ENCODE measurements at places on chromosomes 2 and 18.

GRCh38 chr18:27948986-27949385 lies 227.9 kb downstream of the CDH2 start:
- DNase-seq = no peak

DNA sequence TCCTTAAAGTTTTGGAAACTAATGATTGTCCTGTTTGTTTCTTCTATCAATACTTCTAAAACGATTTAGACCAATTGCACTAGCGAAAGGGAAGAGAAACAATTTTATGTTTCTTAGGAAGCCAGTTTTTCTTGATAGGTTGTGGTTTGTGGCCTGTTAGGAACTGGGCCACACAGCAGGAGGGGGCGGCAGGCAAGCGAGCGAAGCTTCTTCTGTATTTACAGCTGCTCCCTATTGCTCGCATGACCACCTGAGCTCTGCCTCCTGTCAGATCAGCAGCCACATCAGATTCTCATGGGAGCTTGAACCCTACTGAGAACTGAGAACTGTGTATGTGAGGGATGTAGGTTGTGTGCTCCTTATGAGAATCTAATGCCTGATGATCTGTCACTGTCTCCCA lies 201.5 kb upstream of the PXDN start:
- DNase-seq = no peak

GRCh38 chr2:229417916-229418315 lies 146.8 kb upstream of the PID1 start:
- no peak for DNase-seq

DNA sequence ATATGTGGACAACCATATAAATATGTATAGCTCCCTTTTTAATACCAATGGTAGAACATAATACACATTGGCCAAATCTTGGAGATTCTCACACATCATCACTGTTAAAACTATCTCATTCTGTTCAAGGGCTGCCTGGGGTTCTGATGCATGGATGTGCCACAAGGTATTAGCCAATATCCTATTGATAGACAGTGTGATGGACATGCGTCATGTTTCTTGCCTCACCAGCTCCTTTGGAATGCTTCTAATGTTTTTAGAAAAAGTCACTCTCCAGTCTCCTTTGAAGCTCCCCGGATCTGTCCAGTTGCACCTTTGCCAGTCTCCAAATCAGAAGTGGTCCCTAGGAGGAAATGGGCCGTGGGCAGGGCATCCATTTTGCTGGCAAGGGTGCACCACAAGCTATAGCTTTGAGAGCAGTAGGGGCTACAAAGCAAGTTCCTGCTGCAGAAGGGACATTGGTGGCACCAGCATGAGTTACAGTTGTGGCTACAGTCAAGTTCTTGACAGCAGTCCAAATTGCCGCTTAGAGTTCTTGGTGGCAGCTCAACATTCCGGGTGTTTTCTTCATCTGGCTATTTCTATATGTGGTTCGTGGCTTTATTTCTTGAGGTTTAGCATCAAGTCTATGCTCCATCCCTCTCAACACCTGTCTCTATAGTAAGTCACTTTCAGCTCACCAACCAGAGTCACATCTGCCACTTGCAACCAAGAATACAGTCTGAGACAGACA lies 25.1 kb upstream of the ATRAID start:
- DNase-seq = no peak

DNA sequence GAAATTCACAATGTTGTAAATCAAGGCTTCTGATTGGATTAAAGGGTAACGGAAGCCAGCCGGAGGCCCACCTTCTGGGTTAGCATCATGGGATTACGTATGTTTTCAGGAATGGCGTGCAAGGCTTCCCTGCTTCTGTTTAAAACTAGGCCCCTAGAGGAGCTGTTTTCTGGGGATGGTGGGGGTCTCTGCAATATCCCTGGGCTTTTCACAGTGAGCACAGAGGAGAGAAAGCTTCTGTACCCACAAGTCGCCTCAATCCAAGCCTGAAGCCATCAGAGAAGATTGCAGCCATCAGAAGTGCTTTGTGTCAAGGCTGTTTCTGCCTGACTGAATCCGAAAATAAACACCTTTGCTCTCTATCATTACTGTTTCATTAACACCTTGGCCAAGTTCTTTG lies 226.9 kb upstream of the SMIM21 start:
- no peak for DNase-seq

DNA sequence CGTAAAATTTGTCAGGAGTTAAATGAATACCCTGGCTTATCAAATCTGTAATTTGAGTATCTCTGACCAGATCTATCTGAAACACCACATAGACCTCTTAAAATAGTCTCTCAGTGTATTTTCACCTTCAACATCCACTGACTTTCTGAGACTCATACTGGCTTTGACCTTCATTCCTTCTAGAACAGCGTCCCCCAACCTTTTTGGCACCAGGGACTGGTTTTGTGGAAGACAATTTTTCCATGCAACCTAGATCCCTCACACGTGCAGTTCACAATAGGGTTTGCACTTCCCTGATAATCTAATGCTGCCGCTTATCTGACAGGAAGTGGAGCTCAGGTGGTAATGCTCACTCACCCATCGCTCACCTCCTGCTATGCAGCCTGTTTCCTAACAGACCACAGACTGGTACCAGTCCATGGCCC lies 3.2 kb downstream of the NBAS start:
- DNase-seq = no peak

DNA sequence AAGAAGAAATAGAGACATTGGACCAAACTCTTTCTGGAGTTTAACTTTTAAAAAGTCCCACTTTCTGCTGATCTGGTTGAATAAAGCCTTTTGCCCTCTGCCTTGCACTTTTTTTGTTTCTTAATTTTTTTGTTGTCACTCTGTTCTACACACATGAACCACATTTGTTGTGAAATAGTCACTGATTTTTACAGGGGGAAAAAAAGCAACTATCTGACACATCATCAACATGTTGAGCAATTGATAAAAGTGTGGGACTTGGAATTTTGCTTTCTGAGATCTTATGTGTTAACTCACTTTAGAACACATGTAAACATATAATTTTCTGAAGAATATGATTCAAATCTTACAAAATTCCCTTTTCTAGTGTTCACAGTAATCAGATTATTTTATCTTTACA lies 414.8 kb upstream of the FIGN start:
- no peak for DNase-seq

DNA sequence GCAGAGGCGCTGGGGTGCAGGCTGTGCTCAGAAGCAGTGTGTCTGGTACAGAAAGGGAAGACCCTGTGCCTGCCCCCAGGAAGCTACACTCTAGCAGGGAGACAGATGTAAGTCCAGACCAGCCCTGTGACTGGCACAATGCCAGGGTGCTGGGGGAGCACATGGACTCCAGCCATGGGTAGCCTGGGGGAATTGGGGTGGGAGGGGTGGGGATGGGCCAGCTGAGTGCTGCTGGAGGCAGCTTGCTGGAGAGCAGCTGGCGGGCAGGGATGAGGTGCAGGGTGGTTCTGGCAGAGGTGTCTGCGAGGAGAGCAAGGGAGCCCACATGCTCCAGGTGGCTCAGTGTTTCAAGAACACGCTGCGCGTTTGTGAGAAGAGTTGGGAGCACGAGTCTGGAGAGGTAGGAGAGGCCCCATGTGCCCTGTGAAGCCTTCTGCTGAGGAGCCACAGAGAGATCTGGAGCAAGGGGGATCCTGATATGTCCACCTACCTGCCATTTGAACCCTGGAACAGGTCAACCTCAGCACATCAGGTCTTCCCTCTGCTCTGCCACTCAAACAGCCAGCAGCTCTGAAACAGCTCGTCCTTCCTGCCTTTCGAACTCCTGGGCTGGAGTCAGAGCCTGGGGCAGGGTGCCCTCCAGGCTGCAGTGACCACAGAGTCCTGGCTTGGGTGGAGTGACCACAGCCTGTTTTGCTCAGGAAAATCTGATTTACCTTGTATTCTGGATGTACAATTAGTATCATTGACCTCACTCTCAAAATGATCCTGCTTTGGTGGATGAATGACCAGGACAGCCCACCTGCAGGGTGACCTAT lies 15.1 kb downstream of the ALLC start:
- no peak for DNase-seq

GRCh38 chr2:42859791-42860190 lies 67.4 kb upstream of the HAAO start:
- no peak for DNase-seq

GRCh38 chr2:145155196-145155595 lies 635.3 kb upstream of the ZEB2 start:
- DNase-seq = no peak

DNA sequence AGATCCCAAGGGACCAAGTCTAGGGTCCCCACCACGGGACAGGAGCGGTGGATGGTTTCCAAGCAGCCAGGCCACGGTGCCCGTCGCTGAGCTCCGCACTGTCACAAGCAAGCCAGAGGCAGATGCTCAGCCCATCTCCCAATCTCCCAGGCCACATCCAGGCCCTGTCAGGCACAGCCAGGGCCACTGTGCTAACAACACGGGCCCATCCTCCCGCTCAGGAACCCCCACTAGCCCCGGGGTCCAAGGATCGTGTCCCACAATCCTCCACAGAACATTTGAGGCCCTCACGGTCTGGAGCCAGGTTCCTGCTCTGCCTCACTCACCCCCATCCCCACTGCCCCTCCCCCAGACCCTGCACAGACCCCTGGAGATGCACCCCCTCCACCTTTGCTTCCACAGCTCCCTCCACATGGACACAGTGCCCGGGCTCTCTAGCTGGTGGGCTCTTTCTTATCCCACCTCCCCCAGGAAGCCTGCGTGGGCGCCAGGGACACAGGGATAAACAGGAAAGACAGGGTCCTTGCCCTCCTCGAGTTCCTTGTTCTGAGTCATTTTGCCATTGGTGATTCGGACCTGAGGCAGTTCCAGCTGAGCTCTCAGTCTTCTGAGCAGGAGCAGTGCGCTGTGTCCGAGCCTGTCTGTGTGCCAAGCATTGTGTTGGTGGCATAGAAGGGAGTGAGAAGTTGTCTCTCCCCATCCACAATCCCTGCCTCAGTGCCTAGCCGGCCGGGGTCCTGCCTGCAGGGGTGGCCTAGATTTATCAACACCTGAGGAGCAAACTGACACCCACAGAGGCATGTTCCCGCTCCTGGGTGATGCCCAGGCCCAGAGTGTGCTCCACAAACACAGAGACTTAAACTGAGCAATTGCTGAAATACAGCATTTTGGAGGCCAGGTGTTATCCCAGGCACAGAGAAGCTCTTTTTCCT lies 7.0 kb downstream of the CROCC2 start:
- no peak for DNase-seq
